Activated CD8-positive, alpha-beta memory T cell treated with anti-CD3 and anti-CD28 coated beads for 1 hour (primary cell): ENCODE measurements at places on chromosomes 3 and 15.

DNA sequence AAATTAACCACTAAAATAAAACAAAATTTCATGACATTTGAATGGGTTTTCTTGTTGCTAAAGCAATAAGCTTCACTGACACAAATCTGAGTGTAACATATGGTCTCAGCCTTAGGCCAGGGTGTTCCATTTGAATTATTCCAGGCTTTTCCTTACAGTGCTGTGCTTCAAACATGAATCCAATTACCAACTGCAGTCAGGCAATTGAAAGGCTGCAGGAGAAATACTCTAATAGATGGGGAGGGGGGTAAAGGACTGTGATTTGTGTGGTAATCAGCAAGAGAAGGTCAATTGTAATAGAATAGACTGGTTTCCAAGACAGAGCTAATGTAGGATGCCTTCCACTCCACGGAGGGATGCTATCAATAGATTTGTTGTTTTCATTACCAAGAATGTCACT, 466.7 kb downstream of the C3orf38 start:
- DNase-seq, result no peak

DNA sequence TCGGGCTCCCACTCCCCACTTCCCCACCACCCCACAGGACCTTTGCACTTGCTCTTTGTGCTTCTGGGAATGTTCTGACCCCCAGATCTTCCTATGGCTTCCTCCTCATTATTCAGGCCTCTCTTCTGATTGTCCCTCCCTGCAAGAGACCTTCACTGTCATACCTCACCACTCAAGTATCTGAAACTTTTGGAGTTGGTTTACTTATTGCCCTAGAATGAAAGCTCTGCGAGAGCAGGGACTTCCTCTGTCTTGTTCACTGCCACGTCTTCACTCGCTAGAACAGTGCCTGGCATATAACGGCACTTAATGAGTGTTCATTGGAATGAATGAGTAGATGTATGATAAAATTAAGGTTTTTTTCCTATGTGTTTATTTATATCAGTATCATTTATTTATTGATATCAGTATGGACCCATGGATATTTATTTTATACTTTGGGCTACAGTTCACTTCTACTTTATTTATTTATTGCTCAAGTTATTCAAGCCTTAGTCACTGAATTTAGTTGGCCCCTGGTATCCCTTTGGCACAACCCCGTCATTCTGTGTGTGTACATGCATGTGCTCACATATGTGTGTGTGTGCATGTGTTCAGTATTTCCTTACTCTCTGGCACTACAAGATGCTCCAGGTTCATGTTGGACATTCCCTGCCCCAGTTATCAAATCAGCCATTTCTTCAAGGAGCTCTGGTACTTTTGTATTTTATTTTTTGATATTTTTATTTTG, 197.6 kb downstream of the THSD4 start:
- DNase-seq, result no peak

DNA sequence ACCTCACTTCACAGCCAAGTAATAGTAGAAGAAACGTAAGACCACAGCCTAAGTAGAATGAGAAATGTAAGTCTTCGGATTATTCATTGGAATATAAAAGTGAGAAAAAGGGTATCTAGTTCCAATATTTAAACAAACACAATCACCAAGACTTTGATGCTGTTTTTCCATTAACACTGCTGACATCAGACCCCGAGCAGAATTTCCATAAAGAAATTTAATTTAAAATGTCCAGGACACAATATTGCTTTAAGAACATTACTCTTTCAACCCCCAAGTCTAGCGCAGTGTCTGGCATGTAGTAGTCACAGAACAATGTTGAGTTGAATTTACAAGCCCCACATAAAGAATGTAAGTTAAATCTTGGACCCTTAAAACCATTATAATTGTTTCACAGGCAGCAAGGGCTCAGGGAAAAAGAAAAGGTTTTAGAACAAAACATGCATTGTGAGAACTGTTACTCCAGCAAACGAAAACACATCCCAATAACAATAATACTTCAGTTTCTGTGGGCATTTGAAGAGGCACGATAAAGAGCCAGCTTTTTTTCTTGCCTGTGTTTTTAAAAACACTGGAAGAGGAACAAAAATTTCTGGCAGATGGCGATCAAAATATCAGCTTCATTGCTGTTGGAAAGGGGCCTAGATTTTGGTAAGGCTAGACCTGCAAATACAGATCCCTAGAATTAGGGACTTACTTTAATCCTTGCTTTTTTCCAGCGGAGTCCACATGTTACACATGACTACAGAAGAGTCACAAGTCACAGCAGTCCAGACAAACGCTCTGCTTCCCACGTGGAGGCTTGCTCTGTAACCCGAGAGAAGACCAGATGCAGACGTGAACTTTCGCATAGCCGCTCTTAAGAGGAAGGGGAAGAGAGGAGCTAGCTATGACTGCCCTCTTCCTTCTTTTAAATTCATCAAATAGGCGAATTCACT, 77.9 kb upstream of the IGSF10 start:
- DNase-seq, result no peak

DNA sequence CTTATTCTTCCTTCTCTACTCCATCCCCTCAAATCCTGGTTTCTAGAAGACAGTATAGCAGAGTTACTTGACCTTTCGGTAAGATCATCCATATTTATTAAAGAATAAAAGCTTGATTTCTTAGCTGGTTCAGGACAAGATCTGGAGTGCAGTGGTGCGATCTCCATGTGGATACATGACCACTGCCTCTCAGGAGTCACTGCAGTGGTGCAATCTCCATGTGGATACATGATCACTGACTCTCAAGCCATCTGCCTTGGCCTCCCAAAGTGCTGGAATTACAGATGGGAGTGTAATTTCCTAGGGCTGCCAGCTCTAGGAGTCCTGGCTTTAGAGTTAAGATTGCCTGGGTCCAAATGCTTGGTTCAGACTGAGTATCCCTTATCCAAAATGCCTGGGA, 16.5 kb downstream of the LARP6 start:
- no peak for DNase-seq

DNA sequence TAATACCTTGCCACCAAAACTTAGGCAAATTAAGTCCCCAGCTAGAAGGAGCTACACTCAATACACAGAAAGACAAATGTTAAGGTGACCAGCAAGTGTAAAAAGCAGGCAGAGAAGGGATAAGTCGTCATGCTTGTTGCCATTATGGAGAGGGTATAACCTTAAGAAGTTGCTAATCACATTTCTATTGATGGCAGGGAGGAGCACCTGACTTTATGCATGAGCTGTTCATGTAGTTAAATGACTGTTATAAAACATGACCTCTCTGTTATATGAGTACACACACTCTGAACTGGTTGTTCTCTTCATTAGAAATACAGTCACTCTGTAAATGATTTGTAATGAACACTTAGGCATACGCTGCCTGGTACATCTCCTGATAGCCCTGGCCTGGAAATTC, 6.6 kb upstream of the CCNL1 start:
- DNase-seq, result no peak

DNA sequence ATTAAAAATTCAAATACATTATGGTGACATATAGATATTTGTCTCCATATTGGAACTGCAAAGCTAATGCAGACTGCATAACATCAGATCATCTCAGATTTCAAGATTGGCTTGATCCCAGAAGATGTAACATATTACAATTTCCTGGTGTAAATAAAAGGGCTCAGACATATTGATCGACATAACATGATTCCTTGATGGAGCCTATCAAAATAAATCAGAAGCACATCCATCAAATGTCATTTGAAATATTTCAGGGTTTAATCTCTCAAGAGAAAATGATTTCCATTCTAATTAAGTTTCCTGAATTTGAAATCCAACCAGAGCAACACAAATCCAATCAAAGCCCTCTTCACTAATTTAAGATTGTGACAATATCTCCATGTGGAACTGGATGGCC, 75.1 kb upstream of the UNC13C start:
- DNase-seq, result no peak

- peak; percentile 44 for DNase-seq
Measured at GRCh38 chr3:63818282-63819150, 583 bp upstream of the C3orf49 start.

DNA sequence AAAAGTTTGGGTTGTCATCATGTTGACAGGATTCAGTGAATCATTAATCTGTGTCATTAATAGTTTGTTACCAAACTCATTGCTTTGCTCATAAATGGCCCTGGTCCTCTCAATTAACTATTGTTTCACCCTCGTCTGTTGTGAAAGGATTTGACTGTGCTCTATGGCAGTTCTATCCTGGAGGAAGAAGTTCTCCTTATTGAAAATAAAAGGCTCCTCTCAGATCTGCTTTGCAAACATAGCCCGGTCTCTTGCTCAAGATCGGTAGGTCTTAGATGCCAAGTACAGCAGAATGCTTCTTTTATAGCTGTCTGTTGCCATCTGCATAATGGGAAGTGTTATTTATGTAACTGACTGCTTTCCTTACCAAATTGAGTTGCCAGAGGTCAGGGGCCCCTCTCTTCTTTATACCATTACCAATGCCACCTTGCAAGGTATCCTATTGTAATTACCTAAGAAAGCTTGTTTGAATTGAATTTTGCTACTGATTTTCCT, 146.5 kb downstream of the EBLN2 start:
- DNase-seq, result no peak

GRCh38 chr3:193030276-193030675, 112.6 kb upstream of the MB21D2 start:
- DNase-seq, result no peak

GRCh38 chr3:122356402-122356801, 26.6 kb downstream of the MIX23 start:
- DNase-seq, result no peak

GRCh38 chr3:63995086-63995485, 28.2 kb downstream of the PSMD6 start:
- DNase-seq, result no peak

- DNase-seq, result no peak
Measured at GRCh38 chr3:39751286-39751685, 58.1 kb upstream of the MYRIP start.

- DNase-seq, result no peak
Measured at GRCh38 chr15:34246276-34246976, 21.6 kb downstream of the EMC4 start.

GRCh38 chr15:92449476-92449875, 55.8 kb downstream of the ST8SIA2 start:
- DNase-seq, result no peak

DNA sequence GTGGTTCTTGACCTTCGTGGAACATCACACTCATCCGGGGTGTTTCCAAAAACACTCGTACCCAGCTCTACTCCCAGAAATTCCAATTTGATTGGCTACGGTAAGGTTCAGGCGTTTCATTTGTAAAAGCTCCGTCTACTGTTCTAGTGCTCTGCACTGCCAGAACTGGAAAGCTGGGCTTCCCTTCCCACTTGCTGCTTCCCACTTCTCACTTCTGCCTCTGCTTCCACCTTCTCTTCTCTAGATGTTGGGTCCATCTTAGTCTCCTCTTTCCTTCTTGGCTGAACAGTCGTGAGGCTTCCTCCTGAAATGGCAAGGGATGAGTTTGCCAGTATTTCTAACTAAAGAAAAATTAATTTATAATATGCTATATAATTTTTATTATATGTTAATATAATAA, 29.8 kb upstream of the RHCG start:
- DNase-seq, result no peak

DNA sequence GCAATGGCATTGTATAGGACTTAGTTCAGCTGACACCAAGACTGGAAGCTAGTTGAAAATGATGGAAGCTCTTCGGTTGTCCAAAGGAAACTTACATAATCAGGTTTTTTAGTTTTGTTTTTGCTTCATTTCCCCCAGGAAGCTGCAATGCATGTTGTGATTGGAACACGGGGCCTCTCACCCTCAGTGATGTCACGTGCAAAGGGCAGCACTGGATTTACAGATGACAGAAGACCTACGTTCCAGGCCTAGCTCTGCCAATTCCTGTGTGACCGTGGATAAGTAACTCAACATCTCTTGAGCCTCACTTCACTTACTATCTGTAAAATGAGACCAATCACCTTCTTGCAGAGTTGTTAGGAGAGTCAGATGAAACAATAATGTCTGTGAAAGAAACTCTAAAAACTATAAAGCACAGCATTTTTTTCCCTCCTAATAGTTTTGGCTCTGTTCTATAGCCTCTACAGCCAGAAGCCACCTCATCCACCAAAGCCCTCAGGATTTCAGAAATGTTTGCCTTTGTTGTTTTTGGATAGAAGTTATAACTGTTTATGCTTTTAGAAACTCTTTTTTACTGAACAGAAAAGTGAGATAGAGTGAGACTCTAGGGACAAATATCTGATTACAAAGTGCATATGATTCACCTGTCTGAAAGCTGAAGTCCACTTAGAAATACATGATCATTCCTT, 4.6 kb downstream of the RBSN start:
- no peak for DNase-seq

- no peak for DNase-seq
Measured at GRCh38 chr3:112127522-112128494, 5.2 kb downstream of the GCSAM start.

DNA sequence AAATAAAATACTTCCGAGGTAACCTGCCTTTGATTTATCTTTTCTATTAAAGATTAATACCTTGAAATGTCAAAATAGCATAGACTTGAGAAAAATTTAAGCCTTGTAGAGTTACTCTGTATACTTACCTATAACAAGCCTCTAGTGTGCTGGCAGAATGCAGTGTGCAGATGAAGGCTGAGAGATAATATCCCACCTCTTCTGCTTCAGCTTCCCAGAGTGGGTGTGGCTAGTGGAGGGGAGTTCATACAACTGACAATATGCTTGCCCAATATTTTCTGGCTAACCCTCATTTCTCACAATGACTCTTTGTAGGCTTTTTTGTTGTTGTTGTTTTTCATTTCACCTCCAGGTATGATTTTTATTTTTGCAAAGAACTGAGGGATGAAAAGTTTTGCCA, 15.7 kb upstream of the ZBTB20 start:
- DNase-seq, result no peak

DNA sequence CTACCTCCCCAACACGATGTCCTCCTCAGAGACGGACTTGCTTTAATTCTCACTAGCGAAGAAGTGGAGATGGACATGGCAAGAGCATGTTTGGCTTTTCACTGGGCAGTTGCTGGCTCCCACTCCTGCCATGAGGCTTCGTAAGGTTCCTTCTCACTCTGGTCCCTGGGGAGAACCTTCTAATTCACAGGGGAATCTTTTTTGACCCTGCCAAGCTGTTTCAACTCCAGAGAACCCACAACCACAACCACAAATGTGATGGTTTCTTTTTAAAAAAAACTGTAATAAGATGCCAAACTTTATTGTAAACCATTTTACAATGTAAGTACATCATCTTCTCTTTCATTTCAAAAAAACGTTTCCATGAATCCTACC, 1.6 kb upstream of the MUSTN1 start:
- DNase-seq, result no peak
